ENCODE measurements at places on chromosomes 12 and 14. TPM values are rescaled to one million over a fixed set of nuclear protein-coding genes. Genes with fewer than 3 reads are reported as not detected.

AHNAK2 gene
- 3.4 TPM for total RNA-seq

- peaks cover 25% of the 10 kb centered on the region for H3K36me3 ChIP-seq
- no peak overlapping the region for H3K27ac ChIP-seq
- no peak for DNase-seq
- H3K4me3 ChIP-seq: no peak overlapping the region
Observed at GRCh38 chr12:26791301-26791791, 41.6 kb downstream of the ITPR2 start.

DNA sequence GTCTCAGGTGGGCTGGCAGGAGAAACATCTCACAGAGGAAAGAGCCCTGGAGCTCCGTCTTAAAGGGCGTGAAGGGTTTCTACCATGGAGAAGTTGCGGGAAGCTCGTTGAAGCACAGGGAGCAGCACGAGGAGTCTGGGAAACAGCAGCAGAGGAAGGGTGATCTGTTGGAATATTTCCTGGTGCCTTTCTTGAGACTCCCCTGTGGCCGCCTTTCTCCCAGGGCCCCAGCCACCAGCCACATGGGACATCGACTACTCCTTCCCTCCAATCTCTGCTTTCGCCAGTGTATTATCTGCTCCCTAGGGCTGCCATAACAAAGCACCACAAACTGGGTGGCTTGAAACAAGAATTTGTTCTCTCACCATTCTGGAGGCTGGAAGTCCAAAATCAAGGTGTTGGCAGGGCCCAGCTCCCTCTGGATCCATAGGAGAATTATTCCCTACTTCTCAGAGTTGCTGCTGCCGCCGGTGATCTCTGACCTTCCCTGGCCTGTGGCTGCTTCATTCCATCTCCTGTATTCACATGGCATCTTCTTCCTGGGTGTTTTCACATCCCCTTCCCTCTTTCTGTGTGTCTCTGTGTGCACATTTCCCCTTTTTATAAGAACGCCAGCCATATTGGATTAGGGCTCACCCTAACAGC is 152.8 kb upstream of the GSC start:
- H3K36me3 ChIP-seq: no peaks in the 10 kb centered on the region
- DNase-seq: no peak
- no peak overlapping the region for H3K27ac ChIP-seq
- no peaks in the 10 kb centered on the region for H3K27me3 ChIP-seq

GRCh38 chr12:108559748-108560147 is 1.2 kb downstream of the SART3 start:
- peaks cover 31% of the 10 kb centered on the region for H3K36me3 ChIP-seq
- peak overlapping the region; percentile 100 for H3K4me3 ChIP-seq
- H3K27ac ChIP-seq: peak overlapping the region; percentile 96
- DNase-seq: no peak
- no peaks in the 10 kb centered on the region for H3K27me3 ChIP-seq
- peaks cover 40% of the 10 kb centered on the region for H3K4me1 ChIP-seq

- no peaks in the 10 kb centered on the region for H3K27me3 ChIP-seq
- H3K4me3 ChIP-seq: no peak overlapping the region
- H3K4me1 ChIP-seq: peaks cover 9% of the 10 kb centered on the region
- H3K36me3 ChIP-seq: peaks cover 5% of the 10 kb centered on the region
- DNase-seq: no peak
Observed at GRCh38 chr14:69084023-69084422, 68.9 kb downstream of the DCAF5 start.

All from WTC11 (cell line).